Activated naive CD4-positive, alpha-beta T cell treated with Interleukin-2 at 50 U/mL for 16 hours (primary cell): ENCODE measurements at places on chromosomes 3 and 15.

DNA sequence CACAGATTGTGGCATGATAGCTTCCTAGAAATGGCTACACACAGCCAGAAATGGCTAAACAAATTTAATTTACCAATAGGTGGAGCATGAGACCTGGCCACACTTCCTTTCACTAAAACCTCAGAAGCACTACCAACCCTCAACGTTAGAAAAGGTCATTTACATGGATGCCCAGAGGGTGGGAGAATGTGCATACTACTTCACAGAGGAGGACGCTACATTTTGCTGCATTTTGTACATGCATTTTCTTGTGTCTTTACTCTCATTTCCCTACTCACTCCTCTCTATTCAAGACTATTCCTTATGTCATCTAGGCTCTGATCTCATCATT lies 40.1 kb downstream of the C2CD4B start:
- no peak for DNase-seq

GRCh38 chr3:134028486-134029255 lies 1.1 kb downstream of the SLCO2A1 start:
- no peak for DNase-seq

DNA sequence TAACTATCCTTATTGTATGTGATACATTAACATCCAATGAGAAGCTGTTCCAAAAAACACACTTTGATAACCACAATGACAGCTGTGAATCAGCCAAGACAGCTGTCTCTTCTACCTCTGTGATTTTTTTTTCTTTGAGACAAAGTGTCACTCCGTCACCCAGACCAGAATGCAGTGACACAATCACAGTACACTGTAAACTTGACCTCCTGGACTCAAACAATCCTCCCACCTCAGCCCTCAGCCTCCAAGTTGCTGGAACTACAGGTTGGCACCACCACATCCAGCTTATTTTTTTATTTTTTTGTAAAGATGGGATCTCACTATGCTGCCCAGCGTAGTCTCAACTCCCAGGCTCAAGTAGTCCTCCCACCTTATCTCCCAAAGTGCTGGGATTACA lies 73.5 kb upstream of the TMCO5A start:
- no peak for DNase-seq

GRCh38 chr3:105365081-105365390 lies 1.7 kb upstream of the ALCAM start:
- no peak for DNase-seq

GRCh38 chr3:62602987-62603386 lies 229.6 kb upstream of the FEZF2 start:
- no peak for DNase-seq

DNA sequence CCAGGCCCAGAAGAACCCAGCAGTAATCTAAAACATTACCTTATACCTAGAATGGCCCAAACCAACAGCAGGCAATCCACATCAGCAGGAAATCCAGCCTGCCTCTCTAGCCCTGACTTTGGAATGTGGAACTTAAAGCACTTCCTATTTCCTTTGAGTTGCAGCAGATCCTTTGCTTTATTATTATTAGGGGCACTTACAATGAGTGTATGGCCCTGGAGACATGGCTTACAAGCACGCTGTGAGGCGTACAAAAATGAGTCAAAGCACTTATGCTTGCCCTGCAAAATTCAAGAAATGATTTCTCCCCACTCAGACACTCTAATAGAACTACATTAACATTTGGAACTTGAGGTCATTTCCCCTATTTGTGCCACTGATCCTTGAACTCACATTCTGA lies 9.5 kb upstream of the KNSTRN start:
- DNase-seq: no peak

GRCh38 chr3:168802766-168803165 lies 707.0 kb upstream of the GOLIM4 start:
- DNase-seq: no peak

GRCh38 chr15:27951191-27951890 lies 147.8 kb downstream of the OCA2 start:
- DNase-seq: no peak

DNA sequence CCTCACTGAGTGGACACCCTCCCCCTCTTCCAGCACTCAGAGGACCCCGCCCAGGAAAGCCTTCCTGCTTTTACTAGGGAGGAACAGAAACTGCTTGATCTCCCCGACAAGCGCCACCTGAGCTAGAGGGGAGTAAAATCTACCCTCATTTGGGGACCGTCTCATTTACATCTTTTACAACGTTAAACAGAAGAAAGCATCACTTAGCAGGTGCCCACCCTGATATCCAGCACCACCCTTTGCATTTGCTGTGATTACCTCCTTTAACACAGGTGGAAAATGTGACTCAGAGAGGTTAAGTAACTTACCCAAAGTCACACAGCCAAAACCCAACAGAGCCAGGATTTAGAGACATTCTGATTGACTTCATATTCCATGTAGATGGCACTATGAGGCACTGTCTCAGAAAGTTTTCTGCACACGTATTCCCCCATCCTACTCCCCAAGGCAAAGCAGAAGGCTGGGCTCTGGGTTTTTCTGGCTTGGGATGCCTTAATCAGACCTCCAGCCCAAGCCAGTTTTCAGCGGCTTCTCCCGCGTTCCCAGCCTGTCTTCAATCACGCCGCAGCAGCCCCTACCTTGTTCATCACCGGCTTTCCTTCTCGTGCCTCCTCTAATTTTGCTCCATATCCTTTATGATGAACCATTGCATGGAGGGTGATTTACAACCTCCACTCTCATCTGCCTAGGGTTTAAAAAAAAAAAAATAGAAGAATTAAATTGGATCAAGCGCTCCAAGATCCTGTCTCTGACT lies 314.6 kb upstream of the PROK2 start:
- DNase-seq: no peak

- DNase-seq: no peak
Measured at GRCh38 chr15:57146506-57147201, 228.2 kb downstream of the TCF12 start.

GRCh38 chr15:44670087-44670950 lies 6.9 kb upstream of the SPG11 start:
- no peak for DNase-seq

DNA sequence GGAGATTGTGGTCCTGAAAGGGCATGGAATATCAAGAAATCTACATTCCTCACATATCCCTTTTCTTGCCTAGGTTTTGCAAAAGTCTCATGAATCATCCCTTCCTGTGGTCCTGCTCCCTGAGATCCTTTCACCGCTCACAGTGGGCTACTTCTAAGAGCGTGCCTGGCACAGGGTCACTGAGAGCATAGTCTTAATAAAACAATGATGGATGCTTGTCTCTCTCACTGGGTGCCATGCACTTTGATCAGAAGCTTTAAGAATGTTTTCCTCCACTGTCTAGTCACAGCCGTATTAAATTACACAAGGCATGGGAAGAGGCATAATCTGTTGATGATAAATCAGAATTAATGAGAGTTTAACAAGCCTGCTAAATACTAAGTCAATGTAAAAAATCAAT lies 269.7 kb upstream of the ATP10A start:
- DNase-seq: no peak

GRCh38 chr3:177426878-177427495 lies 229.7 kb upstream of the TBL1XR1 start:
- peak; percentile 66 for DNase-seq

- DNase-seq: no peak
Measured at GRCh38 chr3:2823437-2824211, 286.6 kb downstream of the IL5RA start.
